ENCODE measurements at places on chromosomes 13 and 19.
A peak's percentile ranks its signal among the peaks of the same experiment; 100 is the strongest.

- DNase-seq, result no peak
Observed at GRCh38 chr13:75636436-75637180, 478 bp downstream of the LMO7 start.

DNA sequence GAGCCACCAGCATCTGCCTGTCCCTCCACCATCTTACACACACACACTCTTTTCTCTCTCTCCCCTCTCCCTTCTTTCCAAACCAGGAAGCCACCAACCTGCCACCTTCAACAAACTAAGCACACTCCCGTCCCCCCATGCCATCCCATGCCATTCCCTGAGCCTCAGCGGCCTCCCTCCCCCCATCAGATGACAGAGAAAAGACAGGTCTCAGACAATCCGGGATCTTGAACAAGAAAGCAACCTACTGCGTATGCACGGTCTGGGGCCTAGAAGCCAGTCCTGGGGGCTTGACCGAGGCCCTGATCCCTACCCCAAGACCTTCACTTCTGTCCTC, 19.4 kb downstream of the AKT2 start:
- DNase-seq, result peak; percentile 52

DNA sequence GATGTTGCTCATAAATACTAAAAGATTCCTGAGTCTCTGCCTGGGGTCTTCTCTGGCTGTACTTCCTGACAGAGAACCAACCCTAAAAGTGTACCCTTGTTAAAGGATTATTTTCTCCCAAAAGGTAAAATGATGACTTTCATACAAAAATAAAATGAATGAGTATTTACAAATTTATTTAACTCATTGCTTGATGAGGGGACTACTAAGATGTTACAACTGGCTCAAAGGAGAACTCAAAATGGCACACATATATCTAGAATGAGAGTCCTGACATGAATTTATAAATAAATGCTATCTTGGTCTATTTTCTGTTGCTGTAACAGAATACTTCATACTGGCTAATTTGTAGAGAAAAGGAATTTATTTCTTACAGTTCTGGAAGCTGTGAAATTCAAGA, 30.5 kb downstream of the STOML3 start:
- no peak for DNase-seq

- no peak for DNase-seq
Observed at GRCh38 chr13:79937311-79937710, 403.6 kb downstream of the SPRY2 start.

DNA sequence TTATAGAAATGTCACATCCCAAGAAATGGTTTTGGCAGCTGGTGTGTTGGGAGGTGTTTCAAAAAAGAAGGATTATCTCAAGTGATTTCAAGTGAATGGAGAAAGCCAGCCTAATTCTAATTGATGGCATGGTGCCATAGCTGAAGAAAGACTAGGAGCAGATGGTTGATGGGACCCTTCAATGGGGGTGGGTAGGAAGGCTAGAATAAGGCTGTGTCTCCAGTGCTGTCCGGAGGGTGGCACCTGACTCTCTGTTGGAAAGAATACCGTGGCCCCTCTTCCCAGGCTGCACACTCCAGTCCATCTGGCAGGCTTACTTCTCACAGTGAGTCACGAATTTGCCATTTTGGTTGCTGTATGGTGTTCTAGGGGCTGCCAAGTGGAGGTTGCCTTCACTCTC, 51.0 kb upstream of the GPR12 start:
- DNase-seq, result peak; percentile 3

DNA sequence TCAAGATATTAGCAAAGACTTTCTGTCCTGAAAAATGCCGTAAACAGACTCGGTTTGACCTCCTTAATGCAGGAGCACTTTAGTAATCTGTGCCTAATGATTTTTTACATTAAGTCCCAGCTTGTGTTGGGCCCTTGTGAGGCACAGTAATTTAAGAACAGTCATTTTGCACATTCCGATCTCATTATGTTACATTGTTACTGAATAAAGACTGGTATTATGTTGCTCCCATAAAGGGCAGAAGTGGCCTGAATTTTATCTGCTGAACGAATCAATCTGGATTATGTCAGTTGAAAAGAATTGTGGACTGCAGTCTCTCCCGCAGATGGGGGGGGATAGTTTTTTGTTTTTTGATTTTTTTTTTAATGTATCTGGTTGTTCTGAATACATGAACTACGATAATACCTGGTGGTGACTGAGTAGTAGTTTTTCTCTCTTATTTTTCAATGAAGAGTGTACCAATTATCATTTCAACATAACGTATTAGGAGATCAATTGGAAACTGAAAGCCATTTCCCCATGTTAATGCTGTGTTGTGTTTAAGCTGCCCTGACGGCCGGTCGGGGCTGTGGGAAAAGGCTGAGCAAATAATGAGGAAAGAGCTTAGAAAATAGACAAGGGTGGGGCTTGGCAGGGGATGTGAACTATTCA, 290.2 kb downstream of the ZNF536 start:
- DNase-seq, result peak; percentile 25

DNA sequence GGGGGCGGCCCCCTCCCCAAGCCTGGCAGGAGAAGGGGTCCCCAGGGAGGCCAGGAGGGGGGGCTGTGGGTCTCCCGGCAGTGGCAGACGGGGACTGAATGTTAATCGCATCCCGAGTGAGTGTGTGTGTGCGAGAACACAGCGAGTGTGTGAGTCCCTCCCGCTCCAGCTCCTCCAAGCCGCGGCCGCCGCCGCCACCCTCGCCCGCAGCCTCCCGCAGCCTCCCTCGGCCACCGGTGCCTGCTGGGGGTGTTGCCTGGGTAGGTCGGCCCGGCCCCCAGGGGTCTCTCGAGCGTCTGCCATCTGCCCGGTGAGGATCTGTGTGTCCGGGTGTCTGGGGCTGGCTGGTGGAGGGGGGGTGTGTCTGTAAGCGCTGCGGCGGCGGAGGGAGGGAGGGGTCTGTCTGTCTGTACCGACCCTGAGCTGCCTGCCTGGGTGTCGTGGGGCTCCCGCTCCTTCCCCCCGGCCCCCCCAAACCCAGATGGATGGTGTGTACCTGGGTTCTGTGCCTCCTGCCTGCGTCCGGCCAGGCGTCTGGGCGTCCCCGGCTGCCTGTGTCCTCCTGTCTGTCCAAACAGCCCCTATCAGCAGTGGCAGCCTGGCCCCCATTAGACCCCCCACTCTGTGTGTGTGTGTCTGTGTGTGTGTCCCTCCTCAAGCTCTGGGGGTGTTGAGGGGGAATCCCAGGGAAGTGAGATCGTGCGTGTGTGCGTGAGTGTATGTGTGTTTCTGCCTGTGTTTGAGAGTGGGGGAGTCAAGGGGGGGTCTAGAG, at the start of gene GRIN2D:
GRIN2D (plus strand) TSS at position 110 of the 772 bp plus-strand sequence. CDS start 4,725 bp downstream, outside the sequence.
- DNase-seq, result no peak

GRCh38 chr19:16161840-16162239, 11.5 kb downstream of the CIB3 start:
- no peak for DNase-seq

- DNase-seq, result no peak
Observed at GRCh38 chr19:46197314-46198070, 32.0 kb upstream of the IGFL1 start.
